Cardiac septum (tissue), 1 donor: ENCODE measurements at places on chromosomes 16 and 17. TPM values are rescaled to one million over a fixed set of nuclear protein-coding genes. Genes with fewer than 3 reads are reported as not detected.

- DNase-seq: no peak
Measured at GRCh38 chr16:4314532-4315185, 1.2 kb upstream of the GLIS2 start.

DNA sequence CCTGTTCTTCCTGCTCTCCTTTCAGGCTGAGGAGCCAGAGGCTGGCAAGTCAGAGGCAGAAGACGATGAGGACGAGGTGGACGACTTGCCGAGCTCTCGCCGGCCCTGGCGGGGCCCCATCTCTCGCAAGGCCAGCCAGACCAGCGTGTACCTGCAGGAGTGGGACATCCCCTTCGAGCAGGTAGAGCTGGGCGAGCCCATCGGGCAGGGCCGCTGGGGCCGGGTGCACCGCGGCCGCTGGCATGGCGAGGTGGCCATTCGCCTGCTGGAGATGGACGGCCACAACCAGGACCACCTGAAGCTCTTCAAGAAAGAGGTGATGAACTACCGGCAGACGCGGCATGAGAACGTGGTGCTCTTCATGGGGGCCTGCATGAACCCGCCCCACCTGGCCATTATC lies 25.6 kb upstream of the LGALS9 start:
- no peak for DNase-seq

The G6PC1 gene
- total RNA-seq: not detected

The YBX2 gene
- total RNA-seq: 1.2 TPM

The SLC35G6 gene
- not detected for total RNA-seq

The PYY gene
- not detected for total RNA-seq

The FOXF1 gene
- 0.16 TPM for total RNA-seq

- no peak for DNase-seq
Measured at GRCh38 chr17:42065201-42065600, 14.8 kb upstream of the C17orf113 start.
